ENCODE measurements at places on chromosomes 16 and 17.
A peak's percentile ranks its signal among the peaks of the same experiment; 100 is the strongest.

GRCh38 chr17:72617557-72617956 is 474.9 kb downstream of the SLC39A11 start:
- no peak for DNase-seq

- no peak for DNase-seq
Observed at GRCh38 chr16:85639529-85640253, 26.6 kb downstream of the GSE1 start.

- DNase-seq = no peak
Observed at GRCh38 chr17:15883617-15884111, 61.3 kb upstream of the ADORA2B start.

- no peak for DNase-seq
Observed at GRCh38 chr16:34054137-34054536, 594.7 kb downstream of the TP53TG3F start.

GRCh38 chr17:57935833-57936807 is 19.1 kb downstream of the CUEDC1 start:
- DNase-seq = no peak

DNA sequence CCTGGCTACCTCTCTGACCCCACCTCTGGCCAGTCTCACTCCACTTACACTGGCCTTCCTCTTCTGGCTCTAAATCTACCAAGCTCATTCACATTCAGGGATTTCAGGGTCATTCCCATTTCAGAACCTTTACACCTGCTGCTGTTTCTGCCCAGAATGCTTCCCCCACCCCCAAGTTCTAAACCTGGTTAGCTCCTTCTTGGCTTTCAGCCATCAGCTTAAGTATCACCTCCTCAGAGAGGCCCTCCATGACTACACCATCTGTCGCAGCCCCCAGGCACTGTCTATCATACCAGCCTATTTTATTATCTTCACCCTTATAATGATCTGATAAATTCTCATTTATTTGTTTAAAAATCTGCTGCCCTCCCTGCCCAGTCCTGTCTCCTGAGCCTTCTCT is 23.3 kb upstream of the NGFR start:
- DNase-seq = no peak

DNA sequence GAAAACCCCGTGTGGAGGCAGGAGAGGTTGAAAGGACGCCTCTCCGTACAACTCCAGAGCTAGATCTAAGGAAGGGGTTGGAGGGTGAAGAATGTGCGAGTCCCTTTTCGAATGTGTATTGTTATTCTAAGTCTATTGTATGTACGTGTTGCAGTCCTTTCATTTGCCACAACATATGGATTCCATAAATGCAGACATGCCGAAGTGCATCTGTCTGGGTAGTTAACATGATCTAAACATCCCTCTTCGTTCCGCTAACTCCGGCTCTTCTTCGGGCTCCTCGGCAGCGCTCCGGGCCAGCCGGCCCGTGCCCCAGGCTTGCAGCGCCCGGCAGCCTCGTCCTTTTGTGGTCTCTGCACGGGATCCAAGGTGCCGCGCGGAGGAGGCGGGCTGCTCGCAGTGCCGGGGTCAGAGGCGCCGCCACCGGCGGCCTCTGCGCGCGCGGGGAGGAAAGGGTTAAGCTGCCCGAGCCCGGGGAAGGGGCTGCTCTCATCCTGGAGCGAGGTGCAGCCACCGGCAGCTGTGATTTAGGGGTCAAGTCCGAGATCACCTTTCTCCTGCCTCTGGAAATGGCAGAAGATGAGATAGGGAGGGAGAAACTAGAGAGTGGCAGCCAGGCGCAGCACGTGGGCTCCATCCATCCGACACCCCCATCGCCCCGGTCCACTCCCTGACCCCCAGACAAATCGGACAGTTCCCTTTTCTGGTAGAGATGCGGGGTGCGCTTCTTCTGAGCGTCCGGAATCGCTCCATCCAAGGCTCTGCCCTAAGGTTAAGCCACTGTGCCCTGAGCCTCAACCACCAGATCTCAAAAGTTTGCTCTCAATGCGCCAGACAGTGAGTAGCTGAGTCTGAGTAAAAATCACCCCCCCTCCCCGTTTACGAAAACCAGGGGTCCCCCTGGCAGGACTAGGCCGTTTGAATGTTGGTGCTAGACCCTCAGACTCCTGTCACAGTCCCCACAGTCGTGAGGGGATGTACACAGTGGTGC is 15.1 kb upstream of the ZFHX3 start:
- no peak for DNase-seq

- peak; percentile 62 for DNase-seq
Observed at GRCh38 chr17:43673516-43674323, 12.0 kb upstream of the MEOX1 start.

DNA sequence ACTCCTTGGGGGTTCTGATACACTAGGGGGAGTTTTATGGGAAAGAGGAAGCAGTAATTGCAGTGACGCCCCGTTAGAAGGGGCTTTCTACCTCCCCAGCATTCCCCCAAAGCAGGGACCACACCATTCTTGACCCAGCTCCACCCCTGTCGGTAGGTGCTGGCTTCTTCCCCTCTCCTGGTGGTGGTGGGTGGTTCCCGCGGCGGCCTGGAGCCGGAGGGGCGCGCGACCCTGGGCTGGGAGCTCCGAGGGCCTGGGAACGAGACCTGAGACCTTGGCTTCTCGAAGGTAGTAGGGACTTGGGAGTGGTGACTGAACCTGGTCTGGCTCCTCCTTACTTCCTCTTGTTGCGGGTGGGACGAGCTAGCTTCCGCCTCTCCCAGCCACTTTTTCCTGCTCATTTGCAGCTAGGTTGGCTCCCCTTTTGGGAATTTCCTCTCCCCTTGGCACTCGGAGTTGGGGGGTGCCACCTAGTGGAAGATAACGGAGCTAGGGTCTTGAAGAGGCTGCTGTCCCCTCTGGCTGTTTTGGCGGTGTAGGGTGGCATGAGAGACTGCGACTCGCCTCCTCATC is 438 bp downstream of the GRN start:
- DNase-seq = no peak

DNA sequence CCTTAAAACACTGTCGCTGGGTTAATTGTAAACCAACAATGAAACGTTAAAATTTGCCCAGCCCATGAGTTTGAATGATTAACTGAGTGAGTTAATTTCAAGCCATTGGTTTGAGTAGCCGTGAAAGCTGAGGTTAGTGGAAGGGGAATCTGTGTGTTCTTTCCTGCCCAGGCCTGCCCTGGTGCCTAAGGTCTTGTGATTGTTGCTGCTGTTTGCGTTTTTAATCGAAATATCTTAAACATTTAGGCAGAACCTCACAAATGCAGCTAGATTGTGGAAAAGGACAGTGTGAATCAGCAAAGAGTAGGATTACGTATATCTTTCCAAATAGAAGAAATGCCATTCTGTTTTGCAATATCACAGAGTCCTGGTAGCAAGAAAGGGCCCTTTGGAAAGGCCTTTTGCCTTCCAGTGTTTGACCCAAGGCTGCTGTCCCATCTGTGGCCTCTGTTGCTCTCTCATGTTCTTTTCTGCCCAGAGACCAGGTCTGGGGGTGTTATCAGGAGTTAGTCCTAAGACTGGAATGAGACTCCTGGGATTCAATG is 113.8 kb downstream of the MSI2 start:
- DNase-seq = no peak

DNA sequence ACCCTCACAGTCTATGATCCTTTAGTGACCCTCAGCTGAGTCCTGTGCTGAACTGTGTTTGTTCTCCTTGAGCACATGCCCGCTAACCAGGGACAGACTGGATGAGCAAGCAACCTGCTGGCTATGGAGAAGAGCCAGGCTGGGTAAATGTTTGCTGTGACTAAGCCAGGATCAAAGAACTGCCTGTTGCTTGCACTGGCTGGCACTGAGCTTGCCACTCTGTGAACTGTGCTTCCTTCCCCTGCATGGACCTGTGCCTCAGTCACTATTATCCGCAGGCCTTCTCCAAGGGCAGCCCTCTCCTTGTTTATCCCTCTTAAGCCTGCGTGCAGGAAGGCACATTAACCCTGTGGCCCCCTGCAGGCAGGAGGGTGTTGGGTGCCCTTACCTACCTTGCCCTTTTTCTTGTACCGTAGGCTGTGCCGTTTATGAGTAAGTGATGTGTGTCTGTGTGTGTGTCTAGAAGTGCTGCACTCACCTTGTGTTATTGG is 7.4 kb downstream of the PNPO start:
- no peak for DNase-seq

- no peak for DNase-seq
Observed at GRCh38 chr16:20918486-20919239, 18.1 kb downstream of the LYRM1 start.

DNA sequence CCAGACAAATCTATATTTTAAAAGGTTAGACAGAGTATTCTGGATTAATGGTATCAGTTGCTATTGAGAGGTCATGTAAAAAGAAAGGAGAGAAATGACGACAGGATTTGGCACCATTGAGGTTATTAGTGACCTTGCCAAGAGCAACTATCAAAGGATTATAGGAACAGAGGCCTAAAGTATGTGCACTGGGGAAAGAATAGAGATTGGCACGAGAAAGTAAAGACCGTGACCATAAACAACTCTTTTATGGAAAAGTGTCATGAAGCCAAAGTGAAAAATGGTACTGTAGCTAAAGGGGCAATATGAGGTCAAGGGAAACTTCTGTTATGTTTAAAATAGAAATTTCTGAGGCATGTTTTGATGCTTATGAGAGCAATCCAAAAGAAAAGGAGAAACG is 115.2 kb upstream of the KIF2B start:
- DNase-seq = no peak

GRCh38 chr17:246851-247421 is 65.5 kb upstream of the DOC2B start:
- DNase-seq = no peak

- no peak for DNase-seq
Observed at GRCh38 chr16:88839745-88840599, 16.8 kb downstream of the GALNS start.

GRCh38 chr17:50207792-50208567 is 6.5 kb upstream of the COL1A1 start:
- no peak for DNase-seq

DNA sequence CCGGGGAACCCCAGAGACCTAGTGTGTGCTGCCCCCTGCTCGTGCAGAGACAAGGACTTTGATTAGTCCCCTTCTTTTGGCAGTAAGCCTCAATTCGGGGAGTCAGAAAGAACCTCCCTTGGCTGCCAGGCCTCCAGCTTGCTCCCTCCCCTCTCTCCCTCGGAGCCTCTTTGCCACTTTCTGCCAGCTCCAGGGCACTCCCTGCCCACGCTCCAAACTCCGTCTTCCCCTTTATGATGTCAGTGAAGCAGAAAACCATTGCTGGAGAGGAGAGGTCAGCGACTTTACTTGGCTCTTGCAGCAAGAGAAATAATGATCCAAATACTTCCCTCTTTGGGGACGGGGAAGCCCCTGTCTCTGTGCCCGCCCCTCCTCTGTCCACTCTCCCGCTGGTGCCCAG is 28.1 kb downstream of the TTYH2 start:
- no peak for DNase-seq

DNA sequence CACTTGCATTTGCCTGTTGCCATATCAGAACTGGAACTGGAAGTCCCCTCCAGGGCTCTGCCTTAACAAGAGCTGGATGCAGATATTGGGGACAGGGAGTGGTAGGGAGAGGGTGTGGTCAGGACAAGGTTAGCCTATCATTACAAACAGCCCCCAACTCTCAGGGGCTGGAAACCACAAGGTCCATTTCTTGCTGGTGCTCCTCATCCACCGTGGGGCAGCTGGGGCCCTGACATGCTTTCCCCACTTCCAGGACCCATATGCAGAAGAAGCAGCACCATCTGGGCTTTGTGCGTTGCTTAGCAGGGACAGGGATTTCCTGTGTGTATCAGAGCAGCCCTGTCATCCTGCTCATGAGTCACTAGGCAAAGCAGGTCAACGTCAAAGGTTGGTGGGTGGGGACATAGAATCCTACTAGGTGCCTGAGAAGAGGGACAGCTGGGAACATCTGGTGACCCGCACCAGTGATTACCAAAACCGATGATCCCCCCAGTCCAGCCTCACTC is 26.9 kb downstream of the RGS9 start:
- DNase-seq = no peak

DNA sequence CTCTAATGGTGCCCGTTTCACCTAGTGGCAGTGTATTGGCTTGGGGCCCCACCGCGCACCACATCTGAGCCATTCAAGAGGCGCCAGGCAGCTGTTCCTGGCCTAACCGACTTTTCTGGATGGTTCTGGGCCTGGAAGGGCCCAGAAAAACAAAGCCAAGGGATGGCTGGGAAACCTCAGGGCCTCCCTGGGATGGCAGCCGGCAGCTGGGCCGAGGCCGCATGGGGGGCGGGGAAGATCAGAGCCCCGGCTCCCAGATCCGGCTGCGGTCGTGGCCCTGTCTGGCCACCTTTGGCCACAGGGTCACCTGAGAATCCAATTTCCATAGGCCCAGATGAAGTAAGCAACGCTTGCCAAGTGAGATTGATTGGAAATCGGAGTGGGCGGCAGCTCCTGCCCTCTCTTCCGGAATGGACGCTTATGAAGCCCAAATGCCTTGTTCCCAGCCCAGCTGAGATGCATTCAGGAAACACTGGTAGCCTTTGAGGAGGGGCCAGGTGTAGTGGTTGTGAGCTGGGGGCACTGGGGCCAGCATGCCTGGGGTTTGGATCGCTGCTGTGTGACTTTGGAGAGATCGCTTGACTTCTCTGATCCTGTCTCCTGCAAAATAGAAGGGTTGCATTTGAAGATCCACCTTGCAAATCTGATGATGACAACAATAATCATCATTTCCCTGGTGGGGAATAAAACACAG is 163.8 kb upstream of the GSE1 start:
- DNase-seq = no peak

- DNase-seq = no peak
Observed at GRCh38 chr16:74561626-74562025, 45.3 kb downstream of the GLG1 start.

GRCh38 chr17:14428648-14429029 is 127.8 kb downstream of the HS3ST3B1 start:
- DNase-seq = no peak

Measured in stimulated activated CD4-positive, alpha-beta T cell treated with anti-CD3 and anti-CD28 coated beads, Interleukin-1b, Interleukin-23, amount 100 ng/mL, for 24 hours (primary cell).